Fibroblast of skin of right quadriceps (primary cell): ENCODE measurements at places on chromosomes 6 and 20.

DNA sequence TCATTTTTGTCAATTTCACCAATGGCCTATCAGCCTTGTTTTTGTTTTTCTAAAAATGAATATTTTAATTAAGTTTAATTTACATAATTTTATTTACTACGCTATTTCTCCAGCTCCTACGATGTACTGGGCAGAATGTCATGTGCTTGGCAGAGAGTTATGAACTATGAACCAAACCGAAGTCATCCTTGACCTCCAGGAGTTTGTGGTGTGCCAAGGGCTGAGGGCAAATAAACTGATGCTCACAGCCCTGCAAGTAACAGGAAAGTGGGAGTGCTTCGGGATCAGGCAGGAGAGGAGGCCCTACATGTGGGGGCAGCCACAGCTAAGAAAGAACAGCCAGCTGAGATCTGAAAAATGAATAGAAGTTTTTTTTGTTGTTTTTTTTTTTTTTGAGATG lies 38.6 kb downstream of the ZNF217 start:
- no peak for DNase-seq

GRCh38 chr6:26493258-26493657 lies 6.8 kb upstream of the BTN1A1 start:
- no peak for DNase-seq

GRCh38 chr20:35985806-35986205 lies 17.4 kb downstream of the CNBD2 start:
- no peak for DNase-seq

GRCh38 chr6:35487658-35488516 lies 9.0 kb downstream of the TEAD3 start:
- DNase-seq = peak; percentile 49

GRCh38 chr20:10925767-10926166 lies 252.0 kb upstream of the JAG1 start:
- no peak for DNase-seq

- peak; percentile 98 for DNase-seq
Measured at GRCh38 chr20:53829255-53829723, 235.7 kb upstream of the ZNF217 start.

GRCh38 chr20:58237318-58238132 lies 9.1 kb upstream of the ANKRD60 start:
- DNase-seq = peak; percentile 90
